ENCODE measurements at places on chromosomes 1 and 21. TPM values are rescaled to one million over a fixed set of nuclear protein-coding genes. Genes with fewer than 3 reads are reported as not detected.

DNA sequence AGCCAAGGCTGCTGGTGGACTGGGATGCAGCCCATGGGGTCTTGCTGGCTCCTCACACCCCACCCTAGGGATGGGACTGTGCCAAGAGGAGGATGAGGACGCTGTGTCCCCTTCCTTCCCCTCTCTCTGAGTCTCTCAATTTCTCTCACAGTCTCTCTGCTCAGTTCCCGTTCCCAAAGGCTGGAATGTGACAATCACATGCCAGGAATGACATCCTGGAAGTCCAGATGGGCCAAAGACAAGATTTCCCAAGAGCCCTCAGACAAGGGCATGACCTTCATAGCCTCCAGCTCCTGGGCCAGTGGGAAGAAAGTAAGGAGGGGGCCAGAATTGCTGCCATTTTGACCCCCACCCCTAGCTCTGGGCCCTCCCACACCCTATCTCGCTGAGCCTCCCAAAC, 7.6 kb upstream of the CDCP2 start:
- H3K27ac ChIP-seq: no peak overlapping the region
- H3K4me3 ChIP-seq: no peak overlapping the region
- H3K27me3 ChIP-seq: no peaks in the 10 kb centered on the region
- no peak for DNase-seq

Gene THEM5
- 0.25 TPM for total RNA-seq

Gene FMO2
- total RNA-seq: not detected

DNA sequence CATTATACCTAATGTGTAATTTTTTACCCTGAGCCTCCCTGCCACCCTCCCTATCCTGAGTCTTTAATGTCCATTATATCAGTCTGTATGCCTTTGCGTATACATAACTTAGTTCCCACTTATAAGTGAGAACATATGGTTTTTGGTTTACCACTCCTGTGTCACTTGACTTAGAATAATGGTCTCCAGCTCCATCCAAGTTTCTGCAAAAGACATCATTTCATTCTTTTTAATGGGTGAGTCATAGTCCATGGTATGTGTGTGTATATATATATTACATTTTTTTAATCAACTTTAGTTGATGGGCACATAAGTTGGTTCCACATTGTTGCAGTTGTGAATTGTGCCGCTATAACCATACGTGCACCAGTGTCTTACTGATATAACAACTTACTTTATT, 477.1 kb upstream of the NEGR1 start:
- no peaks in the 10 kb centered on the region for H3K36me3 ChIP-seq
- H3K4me3 ChIP-seq: no peak overlapping the region

DNA sequence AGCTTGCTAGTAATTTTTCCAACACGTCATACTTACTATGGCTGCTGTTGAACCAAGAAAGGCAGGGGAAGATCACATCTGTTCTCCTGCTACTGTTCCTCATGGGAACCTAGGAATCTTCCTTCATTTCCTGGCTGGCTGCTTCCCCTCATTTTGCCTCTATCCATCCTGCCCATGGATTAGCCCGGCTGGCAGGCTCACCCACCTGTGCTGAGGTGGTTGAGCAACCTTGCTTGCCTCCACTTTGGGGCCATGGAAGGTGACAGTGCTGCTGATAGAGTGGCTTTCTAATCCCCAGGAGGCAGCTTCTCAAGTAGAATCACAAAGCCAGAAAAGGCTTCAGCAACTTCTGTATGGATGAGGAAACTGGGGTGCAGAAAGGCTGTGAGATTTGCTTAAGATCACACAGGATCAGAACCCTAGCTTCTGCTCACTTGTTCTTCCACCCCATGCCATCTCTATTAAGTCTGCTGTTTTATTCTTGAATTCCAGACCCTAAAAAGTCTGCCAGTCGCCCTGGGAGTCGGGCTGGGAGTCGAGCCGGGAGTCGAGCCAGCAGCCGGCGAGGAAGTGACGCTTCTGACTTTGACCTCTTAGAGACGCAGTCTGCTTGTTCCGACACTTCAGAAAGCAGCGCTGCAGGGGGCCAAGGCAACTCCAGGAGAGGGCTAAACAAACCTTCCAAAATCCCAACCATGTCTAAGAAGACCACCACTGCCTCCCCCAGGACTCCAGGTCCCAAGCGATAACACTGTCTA, 6.2 kb upstream of the BMP8A start:
- DNase-seq: no peak
- H3K36me3 ChIP-seq: no peaks in the 10 kb centered on the region
- no peak overlapping the region for H3K27ac ChIP-seq
- H3K4me1 ChIP-seq: no peaks in the 10 kb centered on the region
- H3K27me3 ChIP-seq: peaks cover 2% of the 10 kb centered on the region

Gene SOD1
- 106 TPM for total RNA-seq

DNA sequence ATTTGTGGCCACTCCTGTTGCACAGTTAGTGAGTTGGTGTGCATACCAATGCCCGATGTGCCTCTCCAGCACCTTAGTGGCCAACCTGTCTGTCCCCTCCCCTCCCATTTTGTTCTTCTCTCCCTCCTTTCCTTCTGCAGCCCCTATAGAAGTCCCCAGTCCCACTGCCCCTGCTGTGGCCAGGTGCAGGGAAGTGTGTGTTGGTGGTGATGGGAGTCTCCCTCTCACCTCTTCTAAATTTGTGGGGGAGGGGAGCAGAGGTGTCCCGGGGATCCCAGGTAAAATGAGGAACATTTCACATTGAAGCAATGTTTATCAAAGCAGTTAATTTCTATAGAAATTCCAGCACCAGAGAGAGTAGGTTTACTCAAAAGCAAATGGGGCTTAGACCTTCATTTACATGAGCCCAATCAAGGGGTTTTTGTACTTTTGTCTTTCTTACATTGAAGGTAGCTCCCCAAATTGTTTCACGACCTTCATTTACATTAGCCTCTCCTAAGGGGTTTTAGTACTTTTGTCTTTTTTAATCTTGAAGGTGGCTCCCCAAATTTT, 3.0 kb upstream of the C1orf21 start:
- no peak overlapping the region for H3K27ac ChIP-seq
- H3K36me3 ChIP-seq: no peaks in the 10 kb centered on the region
- H3K4me3 ChIP-seq: no peak overlapping the region
- DNase-seq: no peak
- H3K27me3 ChIP-seq: peaks cover 58% of the 10 kb centered on the region

Gene OR2L5
- total RNA-seq: not detected

Gene LRIG2
- 14.7 TPM for total RNA-seq

Gene TTLL10
- not detected for total RNA-seq

DNA sequence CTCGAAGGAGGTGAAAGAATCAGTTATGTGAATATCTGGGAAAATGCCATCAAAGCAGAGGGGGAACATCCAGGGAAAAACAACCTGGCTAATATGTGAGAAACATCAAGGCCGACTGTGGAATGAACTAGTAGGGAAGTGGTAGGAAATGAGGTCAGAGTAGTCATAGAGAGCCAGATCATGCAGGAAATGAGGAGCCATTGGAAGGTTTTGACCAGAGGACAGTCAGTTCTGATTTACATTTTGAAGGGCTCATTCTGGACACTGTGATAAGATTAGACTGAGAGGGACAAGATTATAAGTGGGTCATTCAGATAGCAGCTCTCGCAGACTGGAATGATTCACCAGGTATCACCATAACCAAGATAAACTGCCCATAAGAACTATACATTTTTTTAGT, 63.7 kb downstream of the SYT14 start:
- H3K27me3 ChIP-seq: peaks cover 18% of the 10 kb centered on the region
- no peak for DNase-seq
- no peak overlapping the region for H3K27ac ChIP-seq
- H3K36me3 ChIP-seq: no peaks in the 10 kb centered on the region
- no peak overlapping the region for H3K4me3 ChIP-seq

GRCh38 chr1:117719004-117719403, 113.2 kb downstream of the TENT5C start:
- H3K27ac ChIP-seq: no peak overlapping the region
- peaks cover 9% of the 10 kb centered on the region for H3K36me3 ChIP-seq
- no peak overlapping the region for H3K4me3 ChIP-seq

DNA sequence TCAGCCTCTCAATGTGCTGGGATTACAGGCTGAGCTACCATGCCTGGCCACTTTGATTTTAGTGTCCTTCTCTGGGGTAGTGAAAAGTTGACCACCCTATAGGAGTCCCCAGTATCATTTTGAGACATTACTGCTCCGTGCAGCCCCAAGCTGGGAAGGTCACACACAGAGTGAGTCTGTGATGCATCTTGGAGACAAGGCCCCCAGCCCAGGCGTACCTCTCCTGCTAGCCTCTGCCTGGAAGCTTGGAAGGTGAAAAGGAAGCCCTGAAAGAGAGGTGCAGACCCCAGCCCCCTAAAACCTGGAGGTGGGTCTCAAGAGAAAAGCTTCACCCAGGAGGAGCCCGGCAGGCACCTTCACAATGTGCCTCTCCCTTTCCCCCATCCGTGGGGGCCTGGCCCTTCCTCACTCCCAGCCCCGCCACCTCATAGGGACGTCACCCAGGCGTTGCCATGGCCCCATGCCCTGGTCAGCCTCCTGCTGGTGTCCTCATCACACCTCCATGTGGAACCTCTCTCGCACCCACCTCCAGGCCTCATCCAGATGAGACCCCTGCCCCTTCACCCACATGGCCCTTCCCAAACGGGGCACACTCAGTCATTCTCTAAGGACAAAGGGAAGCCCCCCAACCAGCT, 5.6 kb upstream of the ARF1 start:
- peaks cover 21% of the 10 kb centered on the region for H3K4me1 ChIP-seq
- DNase-seq: no peak
- H3K4me3 ChIP-seq: no peak overlapping the region

Gene LRIF1
- total RNA-seq: 28.5 TPM

- no peaks in the 10 kb centered on the region for H3K4me1 ChIP-seq
- H3K4me3 ChIP-seq: no peak overlapping the region
- DNase-seq: no peak
- peaks cover 13% of the 10 kb centered on the region for H3K27me3 ChIP-seq
- no peaks in the 10 kb centered on the region for H3K36me3 ChIP-seq
- no peak overlapping the region for H3K27ac ChIP-seq
Observed at GRCh38 chr1:93672069-93672468, 9.6 kb downstream of the BCAR3 start.

Gene MED8
- total RNA-seq: 71.1 TPM

GRCh38 chr1:36109041-36109679, 15.9 kb downstream of the COL8A2 start:
- no peaks in the 10 kb centered on the region for H3K27me3 ChIP-seq
- peak; percentile 66 for DNase-seq
- H3K4me1 ChIP-seq: peaks cover 21% of the 10 kb centered on the region
- no peaks in the 10 kb centered on the region for H3K36me3 ChIP-seq

DNA sequence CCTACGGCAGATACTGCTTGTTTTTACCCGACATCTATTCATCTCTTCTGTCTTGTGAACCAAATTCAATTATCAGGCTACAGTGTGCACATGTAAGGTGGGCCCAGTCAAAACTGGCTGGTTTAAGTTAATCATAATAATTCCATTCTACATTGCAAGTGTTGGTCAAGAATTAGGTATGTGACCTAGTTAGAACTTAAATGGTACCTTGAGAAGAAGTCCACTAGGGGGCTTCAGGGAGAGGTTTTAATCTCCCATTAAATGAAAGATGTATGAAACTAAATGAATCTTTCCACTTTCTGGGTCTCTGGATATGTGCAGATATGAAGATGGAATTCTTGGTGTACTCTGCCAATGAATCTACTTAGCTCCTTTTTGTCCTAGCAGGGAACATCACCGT, 187.1 kb downstream of the CDC42BPA start:
- peaks cover 1% of the 10 kb centered on the region for H3K36me3 ChIP-seq
- H3K27ac ChIP-seq: no peak overlapping the region
- no peaks in the 10 kb centered on the region for H3K4me1 ChIP-seq
- no peak for DNase-seq

- H3K4me1 ChIP-seq: peaks cover 8% of the 10 kb centered on the region
- no peak overlapping the region for H3K4me3 ChIP-seq
- H3K27me3 ChIP-seq: peaks cover 27% of the 10 kb centered on the region
- H3K36me3 ChIP-seq: no peaks in the 10 kb centered on the region
- DNase-seq: no peak
Observed at GRCh38 chr1:204380293-204380831, 20.6 kb upstream of the PLEKHA6 start.

Measured in activated T-cell treated with anti-CD3 and anti-CD28 coated beads, Interleukin-2, amount 50 U/mL, for 72 hours (primary cell).